ENCODE measurements at places on chromosomes 2 and 18. TPM values are rescaled to one million over a fixed set of nuclear protein-coding genes. Genes with fewer than 3 reads are reported as not detected.
A peak's percentile ranks its signal among the peaks of the same experiment; 100 is the strongest.

CABLES1 gene
- 4.5 TPM for polyA plus RNA-seq

WNT10A gene
- polyA plus RNA-seq: 0.04 TPM

LHCGR gene
- not detected for polyA plus RNA-seq

ATRAID gene
- 176 TPM for polyA plus RNA-seq

MRPL30 gene
- 49.3 TPM for polyA plus RNA-seq

UPP2 gene
- polyA plus RNA-seq: not detected

MOGAT1 gene
- not detected for polyA plus RNA-seq

DNA sequence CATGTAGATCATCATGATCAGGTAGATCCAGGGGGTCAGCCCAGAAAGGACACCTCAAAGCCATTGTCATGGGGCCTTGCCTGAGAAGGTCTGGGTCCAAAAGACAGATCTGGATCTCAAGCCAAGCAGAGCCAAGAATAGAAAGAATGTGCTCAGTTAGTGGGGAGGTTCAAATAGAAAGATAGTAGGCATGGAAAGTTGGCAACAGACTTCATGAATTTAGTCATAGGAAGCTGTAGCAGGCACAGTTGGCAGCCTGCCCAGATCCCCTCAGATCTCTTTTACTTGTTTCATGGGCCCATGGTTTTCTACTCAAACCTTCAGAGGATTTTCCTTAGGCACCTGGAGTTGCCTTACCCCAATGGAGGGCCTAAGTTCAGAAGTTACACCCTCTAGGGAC, 767.0 kb downstream of the SLC4A3 start:
- peak; percentile 23 for DNase-seq

DNA sequence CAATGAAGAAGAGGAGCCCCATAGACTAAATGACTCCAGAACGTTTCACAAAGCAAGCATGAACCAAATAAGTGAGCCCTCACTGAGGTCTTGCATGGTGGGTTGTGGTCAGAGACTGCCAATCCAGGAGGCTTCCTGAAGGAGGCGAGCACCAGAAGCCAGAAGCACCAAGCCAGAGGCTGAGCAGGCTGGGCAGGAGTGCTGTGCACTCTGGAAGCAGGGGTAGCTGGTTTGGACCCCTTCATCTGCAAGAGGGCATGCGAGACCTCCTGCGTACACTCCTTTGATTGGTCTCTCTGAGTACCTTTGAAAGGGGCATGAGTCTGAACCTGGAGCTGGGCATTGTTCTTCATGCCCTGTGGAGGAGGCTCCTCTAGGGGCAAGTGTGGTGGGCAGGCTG, 192.5 kb downstream of the HAUS1 start:
- DNase-seq: no peak

- DNase-seq: no peak
Observed at GRCh38 chr2:226794751-226795171, 4.9 kb downstream of the IRS1 start.

- peak; percentile 51 for DNase-seq
Observed at GRCh38 chr18:45664824-45665763, 49.8 kb downstream of the SLC14A2 start.

- no peak for DNase-seq
Observed at GRCh38 chr2:130353291-130354138, 2.3 kb upstream of the PTPN18 start.

DNA sequence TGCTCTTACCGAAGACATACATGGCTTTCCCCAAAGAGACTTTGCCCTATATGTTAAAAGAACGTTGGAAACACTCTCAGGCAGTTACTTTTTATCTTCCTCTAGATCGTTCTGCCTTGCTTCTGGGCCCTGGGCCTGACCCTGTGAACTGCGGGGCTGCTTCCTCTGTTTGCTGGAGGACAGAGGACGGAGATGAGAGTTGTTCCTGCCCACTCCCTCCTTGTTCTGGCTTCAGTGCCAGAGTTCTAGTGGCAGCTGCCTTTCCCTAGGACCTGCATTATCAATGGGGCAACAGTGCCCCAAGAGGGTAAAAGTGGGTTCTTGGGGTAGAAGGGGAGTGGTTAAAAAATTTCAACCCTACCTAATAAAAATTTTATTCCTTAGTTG, 6.5 kb upstream of the FN1 start:
- DNase-seq: no peak

GRCh38 chr2:25822190-25823117, 55.8 kb downstream of the ASXL2 start:
- no peak for DNase-seq

- DNase-seq: no peak
Observed at GRCh38 chr2:204226305-204226880, 289.8 kb downstream of the ICOS start.

DNA sequence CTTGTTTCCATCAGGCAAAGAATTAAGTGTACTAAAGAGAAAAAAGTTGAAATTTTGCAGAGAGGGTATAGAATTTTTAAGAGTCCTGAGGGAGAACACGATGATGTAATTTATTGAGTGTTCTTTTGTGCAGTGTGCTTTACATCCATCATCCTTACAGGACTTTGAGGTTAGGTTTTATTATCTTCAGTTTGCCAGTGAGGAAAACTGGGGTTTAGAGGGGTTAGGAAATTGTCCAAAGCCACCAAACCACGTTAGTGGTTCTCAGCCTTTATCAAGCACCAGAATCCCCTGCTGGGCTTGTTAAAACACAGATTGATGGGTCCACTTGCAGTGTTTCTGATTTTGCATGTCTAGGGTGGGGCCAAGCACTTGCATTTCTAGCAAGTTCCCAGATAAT, 277.5 kb downstream of the KCNS3 start:
- no peak for DNase-seq

DNA sequence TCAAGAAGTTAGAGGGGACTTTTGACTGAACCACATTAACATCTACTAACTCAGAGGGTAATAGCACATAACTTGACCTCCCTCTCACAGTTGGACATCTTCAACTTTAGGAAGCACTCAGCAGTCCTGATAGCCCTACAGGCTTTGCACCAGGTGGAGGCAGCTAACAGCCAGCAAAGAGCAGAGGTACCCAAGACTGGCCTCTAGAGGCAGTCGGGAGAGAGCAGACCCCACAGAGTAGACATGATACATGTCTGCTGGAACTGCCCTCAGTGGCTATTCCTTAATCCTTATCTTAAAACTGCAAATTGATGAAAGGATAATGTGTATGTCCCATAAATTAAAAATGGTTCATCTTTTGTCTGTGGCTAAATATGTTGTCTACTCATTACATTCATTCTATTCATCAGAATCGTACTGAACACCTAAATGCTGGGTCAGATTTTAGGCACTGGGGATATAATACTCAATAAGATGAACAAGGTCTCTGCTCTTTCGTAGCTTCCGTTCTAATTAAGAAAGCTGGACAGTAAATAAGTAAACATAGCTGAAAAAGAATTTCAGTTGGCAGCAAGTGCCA, 49.8 kb downstream of the CAB39 start:
- DNase-seq: peak; percentile 46

DNA sequence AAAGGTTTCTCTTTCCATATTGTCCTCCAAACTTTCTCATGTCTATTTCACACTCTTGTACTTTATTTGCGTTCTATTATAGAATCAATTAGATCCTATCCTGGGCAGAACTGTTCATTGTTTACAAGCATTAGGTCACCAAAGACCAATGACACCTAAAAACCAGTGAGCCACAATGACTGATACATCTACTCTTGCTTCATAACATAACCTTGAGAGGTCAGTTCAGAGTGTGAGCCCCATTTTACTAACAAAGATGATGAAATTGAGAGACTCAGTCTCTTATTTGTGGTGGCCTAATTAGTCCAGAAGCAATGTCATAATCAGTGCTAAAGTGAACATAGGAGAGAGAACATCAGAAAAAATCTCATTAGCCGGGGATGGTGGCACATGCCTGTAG, 248.9 kb upstream of the RBBP8 start:
- DNase-seq: no peak

- no peak for DNase-seq
Observed at GRCh38 chr2:142791335-142791734, 86.1 kb upstream of the KYNU start.

DNA sequence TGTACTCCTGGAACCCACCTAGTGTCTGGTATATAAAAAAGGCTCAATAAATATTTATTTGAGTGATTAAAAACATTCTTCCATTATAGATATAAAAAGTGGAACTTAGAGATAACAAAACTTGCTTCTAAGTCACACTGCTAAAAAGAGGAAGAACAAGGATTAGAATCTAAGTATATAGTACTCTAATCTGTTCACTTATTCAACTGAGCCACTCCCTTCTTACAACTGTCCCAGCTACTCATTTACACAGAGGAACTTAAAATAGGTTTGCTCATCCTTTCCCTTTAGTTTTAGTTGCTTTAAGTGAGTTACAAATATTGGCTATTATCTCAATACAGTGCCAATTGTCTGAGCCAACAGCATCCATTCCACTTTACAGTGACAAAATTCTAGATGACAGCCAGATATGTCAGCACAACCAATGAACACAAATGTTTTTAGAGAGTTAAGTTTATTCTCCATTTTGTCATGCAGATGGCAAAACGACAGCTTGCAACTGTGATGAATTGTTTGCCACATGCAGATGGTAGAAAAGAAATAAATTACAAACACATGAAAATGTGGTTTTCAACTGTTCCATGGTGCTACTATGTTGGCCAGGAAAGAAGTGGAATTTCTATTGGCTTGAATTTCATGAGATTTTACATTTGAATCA, 280.7 kb upstream of the ZC3H15 start:
- DNase-seq: no peak

DNA sequence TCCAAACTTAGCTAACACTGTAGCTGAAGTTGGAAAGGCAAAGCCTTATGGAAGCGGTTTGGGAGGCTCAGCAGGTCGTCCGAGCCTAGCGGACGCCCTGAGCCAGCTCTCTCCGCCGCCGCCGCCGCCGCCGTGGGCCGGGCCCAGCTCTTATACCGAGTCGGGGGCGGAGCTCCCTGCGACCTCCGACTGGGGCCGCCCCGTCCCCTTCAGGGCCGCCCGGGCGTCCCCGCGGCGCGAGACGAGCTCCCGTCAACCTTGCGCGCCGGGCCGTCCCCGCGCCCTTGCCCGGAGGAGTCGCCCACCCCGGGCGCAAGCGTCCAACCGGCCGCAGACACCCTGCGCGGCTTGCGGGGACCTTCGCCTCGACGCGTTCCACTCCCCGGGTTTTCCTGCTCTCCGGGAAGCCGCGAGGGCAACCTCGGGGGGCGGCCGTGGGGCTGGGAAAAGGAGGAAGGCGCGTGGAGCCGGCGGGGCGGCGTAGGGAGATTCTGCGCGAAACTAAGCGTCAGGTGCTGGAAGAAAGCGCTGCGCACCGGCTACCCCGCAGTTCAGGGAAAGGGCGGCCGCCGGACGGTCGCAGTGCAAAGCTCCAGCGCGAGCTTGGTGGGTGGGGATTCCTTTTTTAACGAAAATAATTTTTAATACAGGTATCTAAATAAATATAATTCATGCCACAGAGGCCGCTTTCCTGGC, at the start of gene SLC40A1:
Gene SLC40A1, minus strand, starts transcription at position 129 of the 696 bp plus-strand sequence. CDS start 326 bp downstream, outside the sequence.
- peak; percentile 80 for DNase-seq

- DNase-seq: no peak
Observed at GRCh38 chr18:58216071-58216481, 172.1 kb downstream of the NEDD4L start.
